ENCODE measurements at places on chromosomes 16 and 17. TPM values are rescaled to one million over a fixed set of nuclear protein-coding genes. Genes with fewer than 3 reads are reported as not detected.

GPRC5B gene
- 0.65 TPM for total RNA-seq

CD300C gene
- not detected for total RNA-seq

CSH2 gene
- total RNA-seq = not detected

C16orf86 gene
- total RNA-seq = 12.5 TPM

KLHL10 gene
- total RNA-seq = 0.12 TPM

SAMD14 gene
- 9.1 TPM for total RNA-seq

SLFN12 gene
- 24.5 TPM for total RNA-seq

ALOX15 gene
- total RNA-seq = not detected

CDH5 gene
- not detected for total RNA-seq

Measured in hair follicle dermal papilla cell (primary cell).